Activated CD4-positive, alpha-beta memory T cell treated with anti-CD3 and anti-CD28 coated beads for 36 hours (primary cell): ENCODE measurements at places on chromosomes 2 and 18. TPM values are rescaled to one million over a fixed set of nuclear protein-coding genes. Genes with fewer than 3 reads are reported as not detected.

ARHGAP15 gene
- total RNA-seq: 71.2 TPM

DNA sequence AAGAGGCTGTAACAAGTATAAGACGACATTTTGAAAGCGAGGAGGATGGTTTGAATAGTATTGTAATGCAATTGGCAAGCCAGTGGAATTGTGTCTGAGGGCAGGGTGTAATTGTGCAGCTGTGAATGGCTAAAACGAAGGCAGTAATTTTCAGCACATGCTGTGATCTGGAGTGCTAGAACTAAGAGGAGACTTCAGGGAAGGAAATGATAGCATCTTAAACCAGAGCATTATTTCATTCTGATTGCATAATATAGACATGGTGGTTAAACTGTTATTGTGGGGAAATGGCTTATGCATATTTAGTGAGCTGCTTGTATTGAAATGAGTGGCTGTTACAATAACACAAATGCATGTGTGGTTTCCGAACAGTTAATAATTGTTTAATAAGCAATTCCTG lies 36.3 kb downstream of the THSD7B start:
- no peaks in the 10 kb centered on the region for H3K36me3 ChIP-seq
- no peaks in the 10 kb centered on the region for H3K4me1 ChIP-seq

GRCh38 chr2:26521054-26521912 lies 43.4 kb upstream of the OTOF start:
- peak; percentile 22 for DNase-seq
- no peaks in the 10 kb centered on the region for H3K36me3 ChIP-seq
- H3K27ac ChIP-seq: no peak overlapping the region
- no peaks in the 10 kb centered on the region for H3K27me3 ChIP-seq

TEX44 gene
- not detected for total RNA-seq

- H3K36me3 ChIP-seq: no peaks in the 10 kb centered on the region
- H3K27ac ChIP-seq: no peak overlapping the region
- H3K4me3 ChIP-seq: no peak overlapping the region
- H3K4me1 ChIP-seq: peaks cover 7% of the 10 kb centered on the region
- no peak for DNase-seq
- no peaks in the 10 kb centered on the region for H3K27me3 ChIP-seq
Measured at GRCh38 chr18:14921031-14921430, 173.1 kb downstream of the ANKRD30B start.

DNA sequence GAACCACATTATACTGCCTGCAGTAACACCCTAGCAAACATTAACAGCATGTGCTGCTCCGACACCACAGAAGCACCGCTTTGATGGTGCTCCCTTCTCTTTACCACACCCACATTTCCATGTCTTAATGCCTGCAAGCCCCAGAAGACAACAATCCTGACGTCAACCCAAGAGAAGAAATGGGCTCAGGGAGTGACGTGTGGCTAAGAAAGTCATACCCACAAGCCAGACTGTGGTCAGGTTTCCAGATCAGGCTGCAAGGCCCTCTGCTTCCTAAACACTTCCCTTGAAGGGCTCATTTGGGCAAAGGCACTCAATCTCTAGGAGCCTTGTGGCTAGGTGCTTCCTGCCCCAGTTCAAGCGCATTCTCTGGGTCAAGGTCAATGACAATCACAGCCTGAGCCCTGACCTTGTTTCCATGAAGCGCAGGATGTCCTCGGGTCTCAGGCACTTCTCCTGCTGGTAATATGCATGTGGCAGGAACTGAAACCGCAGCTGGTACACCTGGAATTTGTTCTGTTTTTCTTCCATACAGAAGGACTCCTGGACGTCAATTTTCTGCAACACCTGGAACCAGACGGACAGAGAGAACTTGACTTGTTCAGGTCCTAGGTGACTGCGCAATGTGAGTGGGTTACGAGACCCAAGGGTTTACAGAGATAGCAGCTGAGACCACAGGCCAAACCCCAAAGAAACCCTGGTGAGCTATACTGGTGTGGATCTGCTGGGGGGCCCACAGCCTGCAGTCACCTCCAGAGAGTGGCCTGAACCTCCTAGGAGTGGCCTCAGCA lies 67.2 kb downstream of the POLR1A start:
- H3K27me3 ChIP-seq: no peaks in the 10 kb centered on the region
- peak; percentile 88 for DNase-seq

- DNase-seq: no peak
- H3K36me3 ChIP-seq: no peaks in the 10 kb centered on the region
- H3K4me1 ChIP-seq: no peaks in the 10 kb centered on the region
- H3K4me3 ChIP-seq: no peak overlapping the region
Measured at GRCh38 chr18:6482198-6482977, 67.7 kb upstream of the L3MBTL4 start.

GALNT1 gene
- total RNA-seq: 38.2 TPM

CRYGD gene
- total RNA-seq: not detected

GALM gene
- total RNA-seq: 90.2 TPM

DNA sequence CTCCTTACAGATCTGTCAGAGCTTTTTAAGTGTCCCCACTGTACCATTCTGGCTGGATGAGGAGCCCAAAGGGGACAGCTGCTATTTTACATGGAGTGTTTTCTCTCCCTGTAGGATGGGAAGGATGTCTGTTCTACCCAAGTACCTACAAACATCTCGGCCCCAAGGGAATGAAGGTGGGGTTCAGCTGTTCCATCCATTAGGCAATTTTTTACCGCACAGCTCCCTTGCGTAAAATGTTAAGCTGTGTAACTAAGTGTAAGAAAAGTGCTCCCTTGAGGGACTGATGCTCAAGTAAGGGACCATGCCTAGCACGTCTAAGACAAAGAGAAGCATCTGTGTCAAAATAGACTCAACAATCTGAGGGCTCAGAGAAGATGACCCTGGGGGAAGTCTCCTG lies 180.3 kb downstream of the MYO5B start:
- DNase-seq: no peak
- no peak overlapping the region for H3K27ac ChIP-seq
- H3K27me3 ChIP-seq: peaks cover 5% of the 10 kb centered on the region
- no peaks in the 10 kb centered on the region for H3K36me3 ChIP-seq
- H3K4me1 ChIP-seq: no peaks in the 10 kb centered on the region

DNA sequence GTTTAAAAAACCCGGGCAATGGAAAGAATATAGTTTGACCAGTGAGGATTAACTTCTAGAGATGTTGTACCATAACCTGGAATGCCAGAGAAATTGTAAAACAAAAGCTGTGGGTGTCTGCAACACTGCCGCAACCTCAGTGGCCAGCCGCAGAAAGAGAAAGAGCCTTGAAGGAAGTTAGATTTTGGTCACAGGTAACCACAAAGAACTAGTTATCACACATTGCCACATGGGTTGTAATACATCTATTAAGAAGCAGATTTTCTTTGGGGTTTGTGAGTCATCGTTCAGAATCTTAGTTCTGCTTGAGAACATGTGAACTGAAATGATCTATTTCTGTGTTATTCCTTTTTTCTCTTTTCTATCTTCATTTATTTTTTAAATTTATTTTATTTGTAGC lies 222.9 kb upstream of the AGAP1 start:
- H3K4me1 ChIP-seq: peaks cover 5% of the 10 kb centered on the region
- DNase-seq: peak; percentile 80

GRCh38 chr2:43884689-43885088 lies 45.9 kb downstream of the ABCG8 start:
- DNase-seq: no peak
- H3K27ac ChIP-seq: no peak overlapping the region
- peaks cover 2% of the 10 kb centered on the region for H3K4me1 ChIP-seq
- H3K27me3 ChIP-seq: no peaks in the 10 kb centered on the region

GRCh38 chr18:48472610-48473009 lies 63.4 kb upstream of the ZBTB7C start:
- no peaks in the 10 kb centered on the region for H3K36me3 ChIP-seq
- no peak for DNase-seq
- H3K27me3 ChIP-seq: peaks cover 28% of the 10 kb centered on the region

DNA sequence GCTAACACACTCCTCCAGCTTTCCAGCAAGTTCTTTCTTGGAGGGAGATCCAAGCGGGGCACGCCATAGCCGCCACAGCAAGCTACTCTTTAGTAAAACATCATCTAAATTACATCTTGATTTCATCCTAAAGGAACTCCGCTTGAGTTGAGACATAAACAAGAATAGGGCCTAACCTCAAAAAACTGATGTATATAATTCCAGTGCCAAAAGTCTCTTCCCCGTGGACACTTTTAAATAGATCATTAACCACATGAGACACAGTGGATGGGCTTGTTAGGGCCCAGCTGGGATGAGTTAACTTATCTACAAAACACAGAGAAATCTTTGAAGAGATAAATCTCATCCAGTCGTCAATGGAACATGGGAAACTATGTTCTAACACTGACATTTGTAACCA lies 20.8 kb upstream of the MLPH start:
- H3K27ac ChIP-seq: no peak overlapping the region
- DNase-seq: no peak
- H3K4me1 ChIP-seq: no peaks in the 10 kb centered on the region
- H3K36me3 ChIP-seq: no peaks in the 10 kb centered on the region
- no peak overlapping the region for H3K4me3 ChIP-seq
- no peaks in the 10 kb centered on the region for H3K27me3 ChIP-seq

DNA sequence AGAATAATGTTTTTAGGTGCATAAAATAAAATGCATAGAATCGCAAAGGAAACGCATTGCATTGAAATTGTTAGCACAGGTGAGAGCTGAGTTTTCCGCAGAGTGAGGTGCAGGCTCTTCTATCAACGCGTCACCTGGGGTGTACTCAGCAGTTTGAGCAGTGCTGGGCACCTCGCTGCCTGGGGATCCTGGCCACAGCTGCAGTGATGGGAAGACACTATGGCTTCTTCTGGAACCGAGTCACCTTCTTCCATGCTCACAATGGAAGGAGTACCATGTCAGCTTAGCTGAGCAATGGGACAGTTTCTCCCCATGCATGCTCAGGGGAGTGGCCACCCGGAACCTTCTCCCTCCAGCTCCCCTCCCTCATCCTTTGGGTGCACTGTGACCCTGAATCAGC lies 95.4 kb upstream of the OTOS start:
- H3K4me1 ChIP-seq: no peaks in the 10 kb centered on the region
- peak; percentile 7 for DNase-seq
- no peak overlapping the region for H3K27ac ChIP-seq
- H3K27me3 ChIP-seq: peaks cover 10% of the 10 kb centered on the region
- no peaks in the 10 kb centered on the region for H3K36me3 ChIP-seq
- H3K4me3 ChIP-seq: no peak overlapping the region

PTPRN gene
- 0.24 TPM for total RNA-seq

GRCh38 chr2:160984426-160985077 lies 175.7 kb upstream of the TANK start:
- H3K27me3 ChIP-seq: peaks cover 5% of the 10 kb centered on the region
- H3K36me3 ChIP-seq: no peaks in the 10 kb centered on the region
- H3K27ac ChIP-seq: no peak overlapping the region
- H3K4me1 ChIP-seq: no peaks in the 10 kb centered on the region
- no peak overlapping the region for H3K4me3 ChIP-seq
- DNase-seq: no peak

IL1A gene
- 16.4 TPM for total RNA-seq

CRIM1 gene
- total RNA-seq: 5.3 TPM

GRCh38 chr2:207279520-207279919 lies 113.8 kb upstream of the KLF7 start:
- H3K4me1 ChIP-seq: peaks cover 41% of the 10 kb centered on the region
- no peak overlapping the region for H3K4me3 ChIP-seq
- H3K36me3 ChIP-seq: no peaks in the 10 kb centered on the region
- H3K27me3 ChIP-seq: no peaks in the 10 kb centered on the region
- peak overlapping the region; percentile 79 for H3K27ac ChIP-seq
- peak; percentile 25 for DNase-seq

- H3K27me3 ChIP-seq: no peaks in the 10 kb centered on the region
- no peak overlapping the region for H3K27ac ChIP-seq
Measured at GRCh38 chr2:74028741-74029140, 44.0 kb downstream of the TET3 start.

DNA sequence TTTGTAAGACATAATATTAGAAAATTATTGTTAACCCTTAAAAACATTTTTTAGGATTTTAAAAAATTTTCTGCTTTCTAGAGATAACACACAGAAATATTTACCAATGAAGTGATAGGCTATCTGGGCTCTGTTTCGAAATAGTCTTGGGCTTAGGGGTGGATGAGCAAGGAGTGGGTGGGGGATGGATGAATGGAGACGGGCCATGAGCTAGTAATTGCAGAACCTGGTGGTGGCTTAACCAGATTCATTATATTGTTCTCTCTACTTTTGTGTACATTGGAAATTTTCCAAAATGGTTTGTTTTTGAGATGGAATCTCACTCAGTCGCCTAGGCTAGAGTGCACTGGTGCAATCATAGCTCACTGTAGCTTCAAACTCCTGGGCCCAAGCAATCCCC lies 89.6 kb downstream of the TCF7L1 start:
- H3K36me3 ChIP-seq: no peaks in the 10 kb centered on the region
- peaks cover 13% of the 10 kb centered on the region for H3K27me3 ChIP-seq
- H3K4me3 ChIP-seq: no peak overlapping the region
- H3K27ac ChIP-seq: no peak overlapping the region
- no peaks in the 10 kb centered on the region for H3K4me1 ChIP-seq
- no peak for DNase-seq
